Stimulated activated CD4-positive, alpha-beta T cell treated with anti-CD3 and anti-CD28 coated beads, Interleukin-15, amount 100 ng/mL, for 1 hour (primary cell): ENCODE measurements at places on chromosomes 1 and 21.

DNA sequence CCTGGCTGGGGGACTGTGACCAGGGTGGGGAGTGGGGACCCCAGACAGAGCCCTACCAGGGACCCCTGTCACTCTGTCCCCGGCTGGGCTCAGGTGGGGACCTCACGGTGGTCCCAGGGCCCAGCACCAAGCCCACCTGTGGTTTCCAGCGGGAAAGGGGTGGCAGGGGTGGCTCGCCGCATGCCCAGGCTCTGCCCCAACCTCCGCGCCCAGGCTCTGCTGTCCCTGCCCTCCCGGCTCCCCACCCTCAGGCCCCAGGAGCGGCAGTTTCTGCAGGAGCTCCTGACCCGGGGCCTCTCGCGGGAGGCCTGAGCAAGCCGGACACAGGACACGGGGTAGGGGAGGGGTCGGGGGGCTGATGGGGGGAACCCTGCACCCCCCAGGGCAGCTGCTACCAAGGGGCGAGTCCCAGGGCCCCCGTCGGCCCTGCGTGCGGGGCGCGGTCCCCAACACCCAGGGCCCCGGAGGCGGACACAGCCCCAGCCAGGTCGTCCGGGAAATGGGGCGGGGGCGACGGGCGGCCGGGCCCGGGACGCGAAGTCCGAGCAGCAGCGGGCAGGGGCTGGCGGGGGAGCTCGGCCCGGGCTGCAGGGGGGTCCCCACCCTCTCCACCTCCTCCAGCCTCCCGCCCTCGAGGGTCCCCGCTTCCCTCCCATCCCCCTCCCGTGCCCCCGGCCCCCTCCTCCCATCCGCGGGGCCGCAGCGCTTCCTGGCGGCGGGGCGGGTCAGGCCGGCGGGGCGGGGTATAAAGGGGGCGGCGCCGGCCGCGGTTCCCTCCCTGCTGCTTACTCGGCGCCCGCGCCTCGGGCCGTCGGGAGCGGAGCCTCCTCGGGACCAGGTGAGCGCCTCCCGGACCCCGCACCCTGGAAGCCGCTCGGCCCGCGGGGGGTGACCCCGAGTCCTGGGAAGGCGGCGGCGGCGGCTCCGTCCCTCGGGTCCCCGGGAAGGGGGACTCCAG is at the start of gene COL6A2:
COL6A2 (plus strand) TSS at position 777 of the 958 bp plus-strand sequence.
- peak; percentile 58 for DNase-seq

GRCh38 chr1:151822404-151822803 is 9.2 kb downstream of the RORC start:
- peak; percentile 43 for DNase-seq

DNA sequence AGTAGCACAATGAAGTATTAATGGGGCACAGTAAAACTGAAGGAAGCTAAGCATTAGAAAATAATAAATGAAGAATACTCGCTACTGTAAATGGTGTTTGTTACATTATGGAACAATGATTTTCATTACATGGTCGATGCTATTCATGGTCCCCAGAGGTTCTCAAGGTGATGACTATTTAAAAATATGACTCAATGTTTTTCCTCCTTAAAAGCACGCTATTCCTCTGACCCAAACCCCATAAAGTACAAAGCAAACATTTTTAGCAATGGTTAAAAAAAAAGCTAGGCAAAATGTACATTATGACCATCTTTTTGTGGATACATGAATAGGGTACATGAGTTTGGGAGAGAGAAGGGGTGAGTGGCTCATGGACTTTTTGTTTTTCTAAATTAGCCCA is 34.3 kb downstream of the VAMP4 start:
- DNase-seq: no peak

GRCh38 chr1:31297277-31298247 is 730 bp downstream of the ZCCHC17 start:
- no peak for DNase-seq

DNA sequence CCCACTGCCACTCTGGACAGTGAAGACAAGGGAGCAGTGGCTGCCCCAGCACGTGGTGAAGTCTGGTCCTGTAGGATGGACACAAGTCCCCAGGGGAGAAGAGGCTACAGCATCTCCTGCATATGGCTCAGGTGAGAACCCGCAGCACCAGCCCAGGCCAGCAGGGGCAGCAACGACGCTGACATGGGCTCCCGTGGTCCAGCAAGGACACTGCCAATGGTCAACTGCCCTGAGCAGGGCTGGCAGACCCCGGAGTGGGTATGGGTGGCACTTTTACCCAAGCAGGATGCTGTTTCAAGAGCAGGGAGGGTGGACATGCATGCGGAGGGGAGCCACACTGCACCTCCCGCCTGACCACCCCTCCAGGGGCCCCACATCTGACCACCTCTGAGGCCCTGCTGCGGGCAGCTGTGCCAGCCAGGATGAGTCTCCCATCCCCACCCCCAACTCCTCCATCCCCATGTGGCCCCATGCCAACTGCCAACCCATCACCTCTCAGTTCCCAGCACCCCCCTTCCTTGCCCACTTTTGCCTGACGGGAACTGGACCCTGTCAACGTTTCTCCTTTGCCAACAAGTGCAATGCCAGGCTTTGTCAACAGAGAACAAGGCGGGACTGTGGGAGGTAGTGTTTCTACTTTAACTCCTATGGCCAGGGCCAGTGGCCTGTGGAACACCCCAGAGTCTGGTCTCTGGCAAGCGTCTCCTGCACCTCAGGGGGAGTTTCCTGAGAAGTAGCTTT is 8.6 kb downstream of the MORN1 start:
- no peak for DNase-seq

GRCh38 chr1:74623716-74624115 is 49.9 kb downstream of the ERICH3 start:
- DNase-seq: no peak

- no peak for DNase-seq
Measured at GRCh38 chr1:29713857-29714256, 477.5 kb downstream of the PTPRU start.

DNA sequence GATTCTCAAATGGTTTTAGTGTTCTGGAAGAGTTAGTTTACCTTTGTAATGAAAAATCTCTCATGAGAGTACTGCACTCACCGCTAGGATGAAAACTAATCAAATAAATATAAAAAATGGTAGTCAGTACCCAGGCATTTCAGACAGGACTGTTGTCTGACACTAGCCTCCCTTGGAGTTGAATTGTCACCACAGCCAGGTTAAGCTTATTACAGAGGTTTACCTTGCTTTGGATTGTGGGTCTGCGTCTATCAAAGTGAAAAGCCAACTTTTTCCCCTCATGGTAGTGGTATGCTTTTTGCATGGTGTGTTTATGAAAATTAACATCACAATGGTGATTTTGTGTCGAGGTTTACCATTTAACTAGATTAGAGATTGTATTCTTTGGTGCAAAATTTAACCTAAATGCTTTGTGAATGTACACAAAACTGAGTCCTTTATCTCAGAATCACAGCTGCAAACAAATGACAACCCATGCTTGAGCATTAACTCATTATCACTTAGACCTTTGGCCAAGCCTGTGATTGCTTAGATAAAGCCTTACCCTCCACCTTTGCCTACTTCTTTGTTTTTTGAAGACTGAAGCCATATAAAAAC is 20.1 kb downstream of the RAP1A start:
- DNase-seq: no peak

- DNase-seq: no peak
Measured at GRCh38 chr1:204598319-204598969, 82.2 kb downstream of the MDM4 start.

DNA sequence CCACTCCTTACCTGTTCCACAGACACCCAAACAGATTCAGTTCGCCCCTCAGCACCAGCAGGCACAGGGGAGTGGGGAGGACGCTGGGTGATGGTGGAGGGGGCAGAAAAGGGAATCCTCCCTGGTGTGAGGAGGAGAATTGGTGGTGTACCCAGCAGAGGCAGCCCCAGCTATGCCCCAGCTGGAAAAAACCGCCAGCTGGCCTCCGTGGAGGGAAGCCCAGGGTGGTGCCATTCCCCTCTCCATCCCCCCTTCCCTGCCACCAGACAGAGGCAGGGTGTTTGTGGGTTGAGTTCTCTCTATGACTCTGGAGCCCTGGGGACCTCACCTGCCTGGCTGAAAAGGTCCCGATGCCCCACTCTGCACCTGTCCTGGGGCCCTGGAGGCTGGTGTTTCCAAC is 27.9 kb downstream of the OPTC start:
- DNase-seq: no peak

- DNase-seq: no peak
Measured at GRCh38 chr1:26318338-26319064, 743 bp downstream of the CD52 start.

GRCh38 chr1:225250432-225250831 is 177.4 kb downstream of the LBR start:
- no peak for DNase-seq

- no peak for DNase-seq
Measured at GRCh38 chr1:108747898-108748297, 1.4 kb downstream of the STXBP3 start.

GRCh38 chr1:117682372-117682771 is 76.5 kb downstream of the TENT5C start:
- no peak for DNase-seq

GRCh38 chr1:27430903-27431600 is 38.6 kb downstream of the GPR3 start:
- DNase-seq: no peak

- no peak for DNase-seq
Measured at GRCh38 chr1:81702903-81703302, 97.8 kb upstream of the ADGRL2 start.

DNA sequence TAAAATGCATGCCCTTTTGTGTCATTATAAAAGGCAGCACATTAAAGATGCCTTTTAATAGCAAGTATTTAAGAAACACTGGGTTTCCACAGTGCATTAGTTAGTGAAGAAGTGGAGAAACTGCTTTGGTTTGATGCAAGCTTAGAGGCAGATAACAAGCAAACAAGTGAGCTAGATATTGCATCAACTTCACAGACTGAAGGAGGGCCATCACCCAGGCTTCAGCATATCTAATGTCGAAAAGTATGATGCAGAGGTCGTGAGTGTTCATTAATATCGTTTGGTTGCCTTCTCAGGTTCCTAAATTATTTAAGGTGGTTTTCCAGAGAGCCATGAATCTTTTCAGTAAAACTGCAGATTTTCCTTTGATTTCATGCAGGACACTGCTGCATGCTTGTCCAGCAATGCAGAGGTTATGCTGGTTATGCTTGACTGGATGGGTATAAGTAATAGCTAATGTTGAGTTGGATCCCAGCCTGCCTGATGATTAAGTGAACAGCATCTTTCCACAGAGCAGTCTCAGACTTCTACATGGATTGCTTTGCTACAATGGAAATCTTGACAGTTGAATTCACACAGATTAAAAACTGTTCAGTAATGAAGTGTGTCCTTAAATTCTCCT is 69.7 kb upstream of the IPO9 start:
- DNase-seq: no peak

DNA sequence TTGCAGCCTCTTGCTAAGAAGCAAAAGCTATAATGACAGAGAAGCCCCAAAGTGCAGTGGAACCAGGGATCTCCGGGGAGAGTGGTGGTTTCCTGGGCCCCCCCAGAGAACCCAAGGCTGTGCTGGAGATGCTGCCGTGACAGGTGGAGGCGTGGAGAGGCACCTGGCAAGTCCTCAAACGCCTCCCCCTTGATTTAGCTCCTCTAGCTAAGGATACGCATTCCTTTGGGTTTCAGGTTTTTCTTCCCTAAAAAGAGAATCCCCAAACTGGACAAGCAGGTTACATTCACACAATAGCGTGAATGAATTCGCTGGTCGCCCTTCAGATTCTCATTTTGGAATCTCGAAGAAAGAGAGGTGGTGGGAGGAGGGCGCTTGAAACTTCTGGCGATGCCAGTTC is 853 bp upstream of the ATP1A1 start:
- no peak for DNase-seq
